RWPE2 (cell line): ENCODE measurements at places on chromosomes 16 and 17.

DNA sequence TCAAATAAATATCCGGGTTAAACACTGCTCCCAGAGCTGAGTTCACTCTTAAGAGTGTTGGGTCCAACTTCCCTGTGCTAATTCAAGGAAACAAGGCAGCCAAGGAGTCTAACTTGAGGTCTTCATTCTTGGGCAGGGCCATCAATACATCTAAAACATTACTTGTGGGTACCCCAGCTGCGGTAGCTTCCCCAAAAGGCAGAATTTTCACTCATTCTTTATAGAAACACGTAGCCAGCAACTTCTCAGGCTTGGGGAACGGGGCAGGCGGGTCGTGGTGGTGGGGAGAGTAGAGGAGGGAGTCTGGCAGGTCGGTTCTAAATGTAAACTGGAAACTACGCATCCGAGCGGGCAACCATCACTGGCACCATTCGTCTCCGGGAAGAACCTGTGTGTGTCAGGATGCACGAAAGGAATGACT lies 666 bp upstream of the METTL9 start:
- DNase-seq: no peak

- no peak for DNase-seq
Observed at GRCh38 chr16:57946181-57946801, 24.6 kb downstream of the CNGB1 start.

GRCh38 chr16:56048425-56049105 lies 142.7 kb upstream of the GNAO1 start:
- DNase-seq: no peak

DNA sequence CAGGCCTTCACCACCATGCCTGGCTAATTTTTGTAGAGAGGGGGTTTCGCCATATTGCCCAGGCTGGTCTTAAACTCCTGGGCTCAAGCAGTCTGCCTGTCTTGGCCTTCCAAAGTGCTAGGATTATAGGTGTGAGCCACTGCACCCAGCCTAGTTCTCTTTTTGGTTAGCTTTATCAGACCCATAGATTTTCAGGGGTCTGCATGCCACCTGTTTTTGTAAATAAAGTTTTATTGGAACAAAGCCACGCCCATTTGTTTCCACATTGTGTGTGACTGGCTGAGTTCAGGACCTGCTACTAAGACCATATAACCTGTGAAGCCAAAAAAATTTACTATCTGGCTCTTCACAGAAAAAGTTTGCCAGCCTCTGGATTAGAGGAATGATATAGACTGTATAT lies 7.6 kb downstream of the PSMD11 start:
- DNase-seq: no peak

DNA sequence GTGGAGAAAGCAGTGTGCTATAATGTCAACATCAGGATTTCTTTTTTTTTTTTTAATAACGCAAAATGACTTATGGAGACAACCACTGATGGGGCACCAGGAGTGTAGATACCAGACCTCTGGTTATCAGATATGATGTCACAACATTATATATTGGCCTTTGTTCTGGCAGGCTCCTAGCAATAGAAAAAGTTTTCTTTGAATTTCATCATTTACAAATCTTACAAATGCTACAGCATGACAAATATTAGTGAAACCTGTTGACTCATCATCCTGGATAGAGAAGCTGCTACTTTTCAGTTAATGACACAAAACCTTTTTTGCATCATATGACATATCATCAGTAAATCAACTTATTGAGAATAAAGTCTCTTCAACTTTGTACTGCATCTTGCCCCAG lies 6.1 kb downstream of the THUMPD1 start:
- DNase-seq: no peak

DNA sequence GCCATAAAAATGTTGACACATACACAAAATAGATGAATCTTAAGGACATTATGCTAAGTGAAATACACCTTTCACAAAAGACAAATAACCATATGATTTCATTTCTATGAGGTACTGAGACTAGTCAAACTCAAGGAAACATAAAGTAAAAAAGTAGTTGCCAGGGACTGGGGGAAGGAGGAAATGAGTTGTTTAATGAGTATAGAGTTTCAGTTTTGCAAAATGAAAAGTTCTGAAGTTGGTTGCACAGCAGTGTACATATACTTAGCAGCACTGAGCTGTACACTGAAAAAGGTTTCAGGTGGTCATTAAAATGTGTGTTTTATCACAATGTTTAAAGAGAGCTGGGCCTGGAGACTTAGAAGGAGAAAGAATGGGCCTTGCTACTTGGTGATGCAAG lies 4.7 kb upstream of the SLC13A2 start:
- DNase-seq: no peak

DNA sequence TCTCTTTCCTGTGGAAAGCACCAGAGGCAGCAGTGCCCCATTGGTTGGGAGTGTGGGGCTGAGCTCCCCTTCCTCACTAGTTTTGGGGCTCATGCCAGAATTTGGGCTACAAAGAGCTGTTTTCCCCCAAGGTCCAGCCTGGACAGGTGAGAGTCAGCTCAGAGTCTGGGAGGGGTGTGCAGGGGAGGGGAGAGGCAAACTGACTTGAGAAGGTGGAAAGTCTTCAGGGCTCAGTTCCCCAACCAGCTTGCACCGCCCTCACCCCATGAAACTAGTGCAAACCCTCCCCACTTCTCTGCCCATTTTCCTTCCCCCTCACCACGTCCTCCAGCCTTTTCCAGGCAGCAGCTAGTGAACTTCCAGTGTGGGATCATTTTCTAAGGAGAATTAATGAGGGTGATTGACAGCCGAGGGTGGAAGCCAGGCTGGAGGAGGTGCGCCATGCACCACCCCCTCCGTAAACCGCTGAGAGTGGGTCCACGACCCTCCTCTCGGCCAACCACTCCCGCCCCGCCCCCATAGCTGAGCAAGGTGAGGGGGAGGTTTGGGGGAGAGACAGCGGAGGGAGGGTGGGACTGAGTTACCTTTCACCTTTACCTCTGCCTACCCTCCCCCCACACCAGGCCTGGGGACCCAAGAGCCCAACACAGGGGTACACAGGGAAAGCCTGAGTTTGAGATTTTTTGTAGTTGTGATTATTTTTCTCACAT lies 6.2 kb upstream of the DLX4 start:
- DNase-seq: no peak

DNA sequence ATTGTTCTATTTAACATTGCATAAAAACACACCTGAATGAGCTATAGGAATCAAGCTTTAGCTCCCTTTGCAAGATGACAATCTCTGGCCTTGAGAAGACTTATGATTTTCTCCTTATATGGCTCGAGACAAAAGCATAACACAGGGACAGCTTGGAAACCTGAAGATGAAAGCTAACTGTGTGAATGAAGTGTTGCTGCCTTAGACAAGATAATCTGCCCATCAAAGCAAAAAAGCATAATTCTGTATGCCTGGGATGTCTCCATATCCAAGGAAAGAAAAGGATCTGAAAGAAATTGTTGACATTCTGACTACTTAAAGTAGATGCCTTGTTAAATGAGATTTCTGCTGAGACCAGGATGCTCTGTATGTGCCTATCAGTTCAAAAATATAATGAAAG lies 526.7 kb upstream of the TOM1L1 start:
- DNase-seq: no peak

DNA sequence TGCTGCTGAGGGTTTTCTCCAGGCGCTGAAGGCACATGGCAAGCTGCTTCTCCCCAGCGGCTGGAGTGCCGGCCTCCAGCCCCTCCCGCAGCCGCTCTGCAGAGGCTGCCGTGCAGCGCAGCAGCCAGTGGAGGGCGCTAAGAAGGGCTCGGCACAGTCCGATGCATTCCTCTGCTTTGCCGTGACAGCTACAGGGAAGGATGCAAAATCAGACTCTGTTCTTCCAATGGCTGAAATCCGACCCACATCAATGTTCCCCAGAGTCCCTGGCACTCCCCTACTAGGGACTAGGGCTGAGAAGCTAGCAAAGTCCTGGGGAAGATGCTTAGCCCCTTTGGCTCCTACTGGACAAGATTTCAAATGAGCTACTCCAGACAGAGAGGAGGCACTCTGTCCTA lies 19.0 kb downstream of the MED24 start:
- DNase-seq: no peak
